ENCODE measurements at places on chromosomes 7 and 10.
A peak's percentile ranks its signal among the peaks of the same experiment; 100 is the strongest.

GRCh38 chr7:118239014-118239413 is 14.5 kb downstream of the ANKRD7 start:
- DNase-seq: no peak

DNA sequence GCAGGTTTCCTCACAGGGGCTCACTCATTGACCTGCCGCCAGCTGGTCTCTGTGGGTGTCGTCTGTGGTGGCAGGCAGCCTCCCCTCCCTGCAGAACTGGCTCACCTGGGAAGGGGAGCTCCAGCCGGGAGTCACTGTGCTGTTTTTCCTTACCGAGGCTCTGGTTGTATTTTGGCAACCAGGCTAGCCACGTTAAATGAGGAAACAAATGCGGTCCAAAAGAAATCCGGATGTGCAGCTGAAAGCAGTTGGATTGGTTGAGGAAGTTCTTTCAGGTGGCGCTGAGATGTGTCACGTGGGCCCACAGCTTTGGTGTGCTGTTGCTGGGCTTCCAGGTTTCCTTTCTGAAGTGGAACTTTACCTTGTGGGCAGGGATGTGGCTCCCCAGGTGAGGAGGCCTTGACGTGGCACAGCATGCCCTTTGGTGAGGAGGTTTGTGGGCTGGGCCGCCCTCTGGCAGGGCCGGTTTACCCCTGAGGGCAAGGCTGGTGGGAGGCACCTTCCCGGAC is 14.2 kb downstream of the MTURN start:
- DNase-seq: no peak

DNA sequence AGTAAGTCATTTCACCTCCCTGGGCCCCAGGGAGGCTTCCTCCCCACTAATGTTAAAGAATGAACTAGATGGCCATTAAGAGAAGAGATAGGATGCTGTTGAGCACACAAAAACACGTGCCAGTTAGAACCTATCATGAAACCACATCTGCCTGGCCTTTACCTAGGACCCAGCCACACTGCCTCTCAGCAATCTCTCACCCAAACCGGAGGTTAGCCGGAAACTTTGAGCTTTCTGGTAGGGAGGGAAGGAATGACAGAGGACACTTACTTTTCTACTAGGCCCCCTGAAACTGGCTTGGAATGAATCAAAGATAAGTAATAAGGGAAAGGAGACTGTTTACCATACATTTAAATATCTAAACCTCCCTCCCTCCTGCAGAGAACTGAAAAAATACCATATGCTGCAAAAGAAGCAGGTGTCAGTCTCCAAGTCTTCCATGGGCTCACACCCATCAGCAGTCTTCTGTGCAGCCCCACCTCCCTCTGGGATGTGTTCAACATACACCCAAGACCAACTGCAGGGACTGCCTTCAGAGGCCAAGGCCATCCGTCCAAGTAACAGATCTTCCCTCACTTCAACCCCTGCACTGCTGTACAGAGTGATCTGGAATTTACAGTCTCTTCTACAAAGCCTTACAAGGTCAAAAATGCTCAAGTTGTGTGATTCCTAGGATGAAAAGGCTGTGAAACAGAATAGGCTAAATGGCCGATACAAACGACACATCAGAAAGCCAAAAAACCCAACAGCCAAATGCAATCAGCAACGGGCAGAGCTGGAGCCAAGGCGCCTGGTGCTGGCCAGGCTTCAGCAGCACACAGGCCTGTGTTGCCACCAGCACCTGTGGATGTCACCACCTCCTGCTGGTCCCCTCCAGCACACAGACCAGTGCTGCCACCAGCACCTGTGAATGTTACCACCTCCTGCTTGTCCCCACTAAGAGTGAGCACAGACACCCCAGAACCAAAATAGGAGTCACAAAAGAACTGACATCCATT is 42.4 kb downstream of the SORBS1 start:
- DNase-seq: no peak

DNA sequence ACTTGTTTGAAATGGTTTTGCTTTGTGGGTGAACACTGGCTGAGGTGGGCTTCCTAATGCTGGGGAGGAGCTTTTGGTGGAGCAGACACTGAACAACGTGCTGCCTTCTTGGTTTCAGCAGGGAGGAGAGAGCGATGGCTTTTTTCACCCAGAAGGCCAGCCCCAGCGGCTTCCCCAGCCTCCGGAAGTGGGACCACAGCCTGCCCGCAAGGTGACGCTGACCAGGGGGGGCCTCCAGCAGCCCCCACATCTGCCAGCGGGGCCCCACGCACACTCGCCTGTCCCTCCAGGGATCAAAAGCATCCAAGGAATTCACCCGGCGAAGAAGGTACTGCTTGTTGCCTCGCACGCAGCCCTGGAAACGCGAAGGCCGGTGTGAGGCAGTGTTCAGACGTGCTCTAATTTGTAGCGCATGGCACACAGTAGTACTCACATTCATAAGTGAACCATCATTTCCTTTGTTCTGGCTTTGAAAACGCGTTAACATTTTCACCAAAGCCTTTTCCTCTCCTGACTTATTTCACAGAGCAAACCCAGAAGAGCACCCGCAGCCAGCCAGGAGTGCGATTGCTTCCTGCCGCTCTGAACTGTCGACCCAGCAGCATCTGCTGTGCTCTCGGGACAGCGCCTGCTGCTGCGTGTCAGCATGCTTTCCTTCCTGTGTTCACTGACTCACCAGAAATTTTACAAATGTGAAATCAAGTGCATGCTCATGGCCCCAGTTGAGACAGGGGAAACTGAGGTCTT is 48.4 kb downstream of the SHH start:
- DNase-seq: peak; percentile 72

GRCh38 chr7:77391230-77391629 is 24.9 kb downstream of the GSAP start:
- no peak for DNase-seq

- DNase-seq: peak; percentile 7
These were observed 83.2 kb downstream of the ARMH3 start for GRCh38 chr10:101972761-101973160.

DNA sequence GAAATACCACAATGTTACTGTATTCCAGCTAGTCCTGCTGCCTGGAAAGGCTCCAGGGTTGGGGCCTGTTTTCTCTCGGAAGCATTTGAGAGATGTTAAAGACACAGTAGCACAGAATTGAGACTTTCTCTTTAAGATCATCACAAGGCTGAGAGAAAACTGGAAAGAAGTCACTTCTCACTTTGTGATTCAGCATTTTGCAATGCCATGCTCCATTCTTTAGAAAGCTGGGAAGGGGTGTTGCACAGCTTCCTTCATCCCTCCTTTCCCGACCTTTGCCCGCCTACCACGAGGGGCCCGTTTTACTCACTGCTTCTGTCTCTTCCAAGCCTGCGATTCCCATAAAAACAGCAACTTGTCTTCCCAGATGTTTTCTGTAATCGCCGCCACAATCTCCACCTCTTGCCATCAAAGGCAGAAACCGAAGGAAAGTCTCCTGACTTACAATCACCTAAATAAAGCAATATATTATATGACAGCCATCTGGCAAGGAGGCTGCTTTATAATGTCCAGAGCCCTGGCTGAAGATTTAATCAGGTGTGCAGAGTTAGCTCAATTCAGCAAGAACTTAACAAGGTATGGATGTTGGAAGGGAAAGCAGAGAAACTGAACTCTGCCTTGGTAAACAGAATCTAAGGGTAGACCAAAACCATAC is 18.9 kb downstream of the NOD1 start:
- peak; percentile 96 for DNase-seq

GRCh38 chr10:88246675-88247074 is 336.4 kb downstream of the RNLS start:
- DNase-seq: no peak

GRCh38 chr7:27514861-27515260 is 147.8 kb downstream of the HIBADH start:
- DNase-seq: no peak

DNA sequence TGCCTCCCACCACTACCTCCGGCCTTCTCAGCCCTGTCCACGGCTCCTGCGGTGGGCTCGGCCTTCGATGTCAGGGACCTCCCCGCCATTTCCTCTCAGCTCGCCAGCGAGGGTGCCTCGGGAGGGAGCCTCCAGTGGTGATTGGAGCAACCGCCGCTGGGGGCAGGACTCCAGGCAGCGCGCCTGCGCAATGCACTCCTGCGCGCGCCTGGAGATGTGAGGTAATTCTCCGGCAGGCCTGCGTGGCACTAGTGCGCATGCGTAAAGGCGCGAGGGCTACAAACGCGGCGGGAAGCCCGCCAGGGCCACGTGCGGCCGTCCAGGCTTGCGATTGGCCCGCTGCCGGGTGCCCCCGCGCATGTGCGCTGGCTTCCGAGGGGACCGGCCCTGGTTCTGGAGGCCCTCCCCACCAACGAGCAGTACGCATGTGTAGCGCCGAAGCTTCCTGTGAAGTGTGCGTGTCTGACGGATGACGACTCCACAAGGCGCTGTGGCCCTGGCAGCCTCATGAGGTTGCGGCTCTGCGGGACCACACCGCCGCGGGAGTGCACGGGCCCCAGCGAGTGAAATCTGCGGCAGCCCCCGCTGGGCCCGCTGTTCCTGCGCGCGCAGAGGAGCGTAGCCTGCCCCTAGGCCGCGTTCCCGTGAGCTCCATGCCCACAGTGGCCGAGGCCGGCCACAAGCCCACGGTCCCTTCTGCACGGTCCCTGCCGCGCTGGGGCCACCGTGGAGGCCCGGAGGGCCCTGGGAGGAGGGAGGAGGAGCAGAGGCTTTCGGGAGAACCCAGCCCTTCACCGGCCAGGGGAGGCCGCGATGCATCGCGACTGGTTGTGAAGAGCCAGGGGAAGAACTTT is at the start of gene SYCE1:
SYCE1 (minus strand) TSS at position 143 of the 854 bp plus-strand sequence; CDS start at position 89, 54 bp downstream.
- no peak for DNase-seq

DNA sequence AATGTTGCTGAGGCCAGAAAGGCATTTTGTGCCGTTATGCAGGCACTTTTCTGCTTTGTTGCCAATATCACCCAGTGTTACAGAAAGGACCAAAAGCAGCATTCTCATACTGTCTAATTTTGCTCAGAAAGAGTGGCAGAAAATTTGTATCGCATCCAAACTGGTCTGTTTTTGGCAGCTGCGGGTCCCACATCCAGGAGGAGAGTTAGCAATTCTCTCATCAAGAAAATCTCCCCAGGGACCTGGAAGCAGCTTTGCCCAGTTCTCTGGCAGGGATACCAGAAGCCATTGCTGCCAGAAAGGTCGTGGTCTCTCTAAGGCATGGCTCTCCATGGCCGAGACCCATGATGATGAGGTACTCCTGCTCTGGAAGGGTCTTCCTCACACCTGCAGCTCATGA is 489.2 kb upstream of the ZMIZ1 start:
- no peak for DNase-seq

- DNase-seq: no peak
These were observed 58.3 kb downstream of the GRK5 start for GRCh38 chr10:119265691-119266090.

DNA sequence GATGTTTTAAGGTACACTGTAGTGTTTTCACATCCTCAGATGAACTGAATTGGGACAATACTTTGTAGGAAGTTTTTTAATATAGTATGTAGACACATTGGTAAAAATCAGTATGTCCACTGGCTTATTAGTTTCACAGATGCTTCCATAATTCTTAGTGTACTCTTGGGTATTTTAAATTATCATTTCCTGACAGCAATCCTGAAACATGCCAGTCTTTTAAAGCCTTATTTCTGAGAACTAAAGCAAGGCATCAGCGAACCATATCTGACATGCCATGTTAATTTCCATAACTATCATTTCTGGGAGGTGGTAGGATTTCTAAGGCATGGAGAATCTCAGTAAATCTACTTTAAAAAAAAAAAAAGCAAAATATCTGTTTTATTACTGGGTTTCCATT is 266.4 kb downstream of the ADK start:
- DNase-seq: no peak

- DNase-seq: no peak
These were observed 87.9 kb upstream of the GTF2I start for GRCh38 chr7:74569501-74570075.

- no peak for DNase-seq
These were observed 849.9 kb upstream of the GHITM start for GRCh38 chr10:83289373-83289772.

- peak; percentile 55 for DNase-seq
These were observed 227.7 kb downstream of the KCNMA1 start for GRCh38 chr10:77409697-77410471.

DNA sequence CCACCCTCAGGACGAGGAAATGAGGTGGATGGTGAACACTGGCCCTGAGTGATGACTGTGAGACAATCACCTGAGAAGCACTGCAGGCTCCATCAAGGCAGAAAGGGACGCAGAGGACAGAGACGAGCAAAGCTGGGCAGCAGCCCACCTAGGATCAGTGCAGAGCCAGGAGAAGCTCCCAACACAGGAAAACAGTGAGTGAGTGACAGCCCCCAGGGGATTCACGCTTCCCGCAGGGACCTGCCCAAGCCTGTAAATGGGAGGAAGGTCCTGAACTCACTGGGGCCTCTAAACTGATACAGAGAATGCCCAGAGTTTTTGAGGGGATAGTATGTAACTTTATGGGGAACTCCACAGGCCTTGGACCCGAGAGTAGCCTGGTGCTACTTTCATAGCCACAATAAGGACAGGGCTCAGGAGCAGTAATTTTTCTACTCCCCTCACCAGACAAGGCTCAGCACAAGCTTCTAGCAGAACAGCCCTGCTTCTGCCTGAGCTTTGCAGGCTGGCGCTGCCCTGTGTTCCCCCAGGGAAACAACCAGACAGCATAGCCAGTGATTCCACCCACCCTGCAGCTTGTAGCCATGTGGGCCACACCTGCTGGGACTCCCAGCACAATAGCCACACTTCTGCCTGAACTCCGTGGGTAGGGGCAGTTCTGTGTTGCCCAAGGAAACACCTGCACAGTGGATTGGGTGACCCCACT is 708.4 kb downstream of the POM121L12 start:
- no peak for DNase-seq

- no peak for DNase-seq
These were observed 10.5 kb downstream of the CARD11 start for GRCh38 chr7:3033136-3033535.

DNA sequence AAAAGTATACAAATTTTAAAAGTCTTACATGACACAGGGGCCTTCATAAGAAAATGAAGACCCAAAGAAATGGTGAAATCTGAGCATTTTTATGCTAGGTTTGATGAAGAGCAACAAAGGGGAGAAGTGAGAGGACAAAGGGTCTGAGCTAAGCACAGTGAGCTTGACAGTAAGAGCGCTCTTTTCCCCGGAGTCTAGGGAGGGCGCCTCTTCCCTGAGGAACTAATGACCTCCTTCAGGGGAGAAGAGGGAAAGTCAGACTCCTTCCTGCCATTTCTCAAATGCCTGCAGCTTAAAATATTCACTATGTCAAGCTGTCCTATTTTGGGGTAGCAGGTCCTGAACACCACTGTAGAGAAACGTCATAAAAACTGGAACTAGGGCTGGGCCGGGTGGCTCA is 18.1 kb upstream of the PAXIP1 start:
- no peak for DNase-seq

GRCh38 chr7:20777377-20778062 is 9.2 kb downstream of the SP8 start:
- no peak for DNase-seq

- no peak for DNase-seq
These were observed 37.1 kb upstream of the AGBL3 start for GRCh38 chr7:134949171-134949570.

GRCh38 chr7:148238761-148239325 is 351.7 kb upstream of the C7orf33 start:
- DNase-seq: no peak

Measured in fibroblast of skin of scalp (primary cell).